Stimulated activated CD4-positive, alpha-beta T cell treated with anti-CD3 and anti-CD28 coated beads, Interleukin-2, amount 100 ng/mL, for 24 hours (primary cell): ENCODE measurements at places on chromosomes 16 and 17.

- no peak for DNase-seq
These were observed 8.5 kb downstream of the ZC3H18 start for GRCh38 chr16:88578446-88579313.

DNA sequence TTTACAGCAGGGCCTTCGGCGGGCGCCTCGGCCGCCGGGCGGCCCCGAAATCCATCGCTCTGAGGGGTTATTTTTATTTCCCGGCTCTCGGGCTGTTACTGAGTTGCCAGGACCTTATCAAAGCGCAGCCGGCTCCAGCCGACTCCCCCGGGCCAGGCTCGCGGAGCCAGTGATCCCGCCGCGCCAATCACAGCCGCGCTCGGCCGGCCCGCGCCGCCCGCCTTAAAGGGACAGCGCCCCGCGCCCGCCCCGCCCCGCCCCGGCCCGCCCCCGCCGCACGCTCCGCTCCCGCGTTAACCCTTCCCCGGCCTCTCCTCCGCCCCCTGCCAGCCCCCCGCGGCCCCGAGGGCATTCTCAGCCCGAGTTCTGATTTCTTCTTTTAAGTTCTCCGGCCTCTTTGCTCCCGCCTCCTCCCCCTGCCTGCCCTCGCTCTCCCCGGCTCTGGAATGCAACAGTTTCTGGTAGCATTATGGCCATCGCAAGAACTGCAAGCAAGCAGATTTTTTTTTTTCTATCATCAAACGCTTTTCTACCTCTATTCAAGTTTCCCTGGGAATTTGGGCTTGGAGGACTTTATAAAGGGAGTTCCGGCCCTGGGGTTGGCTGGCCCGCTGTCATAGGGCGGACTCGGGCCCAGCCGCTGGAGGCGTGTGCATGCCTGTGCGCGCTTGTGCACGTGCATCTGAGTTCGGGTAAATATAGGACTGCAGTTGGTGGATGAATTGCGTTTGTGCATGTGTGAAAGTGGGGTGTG is at the start of gene AXIN2:
TSS of gene AXIN2 (minus strand) at position 197 of the 754 bp plus-strand sequence. CDS start 3,028 bp downstream, outside the sequence.
- peak; percentile 87 for DNase-seq

DNA sequence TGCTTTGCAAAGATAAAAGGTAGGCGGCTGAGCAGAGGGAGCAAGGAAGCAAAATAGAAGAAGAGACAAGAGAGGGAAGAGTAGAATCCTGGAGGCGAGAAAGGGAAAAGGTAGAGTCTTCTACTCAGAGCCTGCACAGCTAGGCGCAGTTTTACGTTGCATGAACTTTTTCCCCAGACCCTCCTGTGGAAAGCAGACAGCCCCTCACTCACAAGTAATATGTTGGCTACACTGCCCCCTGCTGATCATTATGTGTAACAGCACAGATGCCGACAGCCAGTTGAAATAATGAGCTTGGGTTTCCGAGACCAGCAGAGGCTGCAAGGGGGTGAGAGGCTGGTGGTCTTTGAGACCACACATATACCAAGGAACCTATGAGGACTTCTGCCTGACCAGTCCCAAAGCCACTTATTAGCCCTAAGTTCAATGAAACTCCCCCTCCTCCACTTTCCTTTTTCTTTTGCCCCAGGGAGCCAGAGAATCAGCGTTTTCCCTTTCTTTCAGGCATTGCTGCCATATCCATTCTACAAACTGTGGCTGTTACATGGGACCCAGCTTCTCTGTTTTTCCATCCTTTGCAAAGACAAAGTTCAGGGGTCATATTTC is 22.5 kb upstream of the CMTR2 start:
- peak; percentile 17 for DNase-seq

- DNase-seq = no peak
These were observed 93.6 kb upstream of the DYNLRB2 start for GRCh38 chr16:80447241-80447640.

GRCh38 chr16:88298833-88299745 is 83.7 kb upstream of the ZNF469 start:
- no peak for DNase-seq

DNA sequence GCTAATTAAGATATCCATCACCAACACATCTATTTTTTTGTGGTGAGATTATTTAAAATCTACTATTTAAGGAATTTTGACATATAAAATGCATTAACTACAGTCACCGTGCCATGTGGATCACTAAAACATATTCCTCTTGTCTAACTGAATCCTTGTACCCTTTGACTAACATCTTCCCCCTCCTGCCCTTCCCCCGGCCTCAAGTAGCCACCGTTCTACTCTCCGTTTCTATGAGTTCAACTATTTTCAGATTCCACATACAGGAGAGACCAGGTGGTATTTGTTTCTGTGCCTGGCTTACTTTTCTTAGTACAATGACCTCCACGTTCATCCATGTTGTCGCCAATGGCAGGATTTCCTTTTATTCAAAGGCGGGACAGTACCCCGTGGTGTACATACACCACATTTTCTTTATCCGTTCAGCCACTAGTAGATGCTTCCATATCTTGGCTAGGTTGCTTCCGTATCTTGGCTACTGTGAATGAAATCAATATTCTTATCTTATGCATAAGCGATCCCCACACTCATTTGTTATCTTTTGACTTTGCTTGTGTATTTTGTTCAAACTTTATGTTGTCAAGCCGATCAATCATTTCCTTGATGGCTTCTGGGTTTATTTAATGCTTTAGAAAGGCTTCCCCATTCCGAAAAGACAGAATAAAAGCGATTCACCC is 134.7 kb downstream of the KCNJ12 start:
- no peak for DNase-seq

DNA sequence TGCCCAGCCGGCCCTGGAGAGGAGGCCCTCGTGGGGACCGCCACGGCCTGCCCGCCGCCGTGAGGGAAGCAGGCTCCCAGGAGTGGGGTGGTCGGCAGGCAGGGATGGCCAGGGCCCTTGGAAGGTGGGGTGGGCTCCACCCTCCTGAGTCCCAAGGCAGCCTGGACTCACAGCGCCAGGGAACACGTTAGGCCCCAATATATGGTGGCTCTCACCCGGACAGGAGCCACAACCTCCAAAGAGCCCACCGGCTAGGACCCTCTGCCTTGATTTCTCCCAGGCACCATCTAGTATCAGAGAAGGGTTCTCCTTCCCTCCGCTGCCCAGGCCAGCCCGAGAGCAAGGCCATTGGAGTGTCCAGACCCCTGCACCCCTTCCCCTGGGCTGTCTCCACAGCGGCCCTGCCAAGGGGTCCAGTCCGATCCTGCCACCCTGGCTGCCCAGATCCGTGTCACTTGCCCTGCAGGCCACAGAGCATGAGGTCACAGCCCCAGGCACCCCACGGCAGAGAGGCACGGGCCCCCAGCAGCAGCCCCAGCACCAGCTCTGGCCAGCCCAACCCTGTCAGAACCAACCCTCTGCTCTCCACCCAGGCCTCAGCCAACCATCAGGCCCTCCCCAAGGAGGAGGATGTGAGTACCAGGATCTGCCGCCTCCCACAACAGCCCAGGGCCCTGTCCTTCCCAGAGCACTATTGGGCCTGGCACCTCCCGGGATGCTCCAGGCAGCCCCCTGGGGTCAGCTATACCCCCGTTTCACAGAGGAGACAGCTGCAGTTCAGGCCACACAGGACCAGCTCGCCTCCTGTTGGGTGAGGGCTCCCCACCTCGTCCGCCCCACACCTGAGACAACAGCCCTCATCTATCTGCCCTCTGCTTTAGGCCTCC is 1.1 kb upstream of the AXIN1 start:
- no peak for DNase-seq

- no peak for DNase-seq
These were observed 27.3 kb downstream of the TTYH2 start for GRCh38 chr17:74240618-74241205.

GRCh38 chr17:61809816-61810392 is 53.4 kb downstream of the BRIP1 start:
- DNase-seq = no peak

DNA sequence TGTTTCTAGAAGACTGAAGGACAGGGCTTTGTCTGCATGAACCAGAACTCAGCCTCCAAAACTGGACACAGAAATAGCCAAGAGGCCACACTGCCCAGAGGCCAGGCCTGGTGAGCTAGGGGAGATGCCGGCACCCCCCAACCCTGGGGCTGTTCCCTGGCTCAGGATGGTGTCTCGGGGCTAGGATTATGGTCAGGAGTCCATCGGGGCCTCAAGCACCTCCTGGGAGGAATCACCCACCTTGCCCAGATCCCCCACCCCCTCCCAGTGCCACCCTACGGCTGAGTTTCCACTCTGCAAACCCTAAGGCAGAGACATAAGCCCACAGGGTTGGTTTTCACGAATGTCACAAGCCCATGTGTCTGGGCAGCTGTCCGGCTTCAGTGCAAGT is 37.2 kb downstream of the SLC7A5 start:
- no peak for DNase-seq

DNA sequence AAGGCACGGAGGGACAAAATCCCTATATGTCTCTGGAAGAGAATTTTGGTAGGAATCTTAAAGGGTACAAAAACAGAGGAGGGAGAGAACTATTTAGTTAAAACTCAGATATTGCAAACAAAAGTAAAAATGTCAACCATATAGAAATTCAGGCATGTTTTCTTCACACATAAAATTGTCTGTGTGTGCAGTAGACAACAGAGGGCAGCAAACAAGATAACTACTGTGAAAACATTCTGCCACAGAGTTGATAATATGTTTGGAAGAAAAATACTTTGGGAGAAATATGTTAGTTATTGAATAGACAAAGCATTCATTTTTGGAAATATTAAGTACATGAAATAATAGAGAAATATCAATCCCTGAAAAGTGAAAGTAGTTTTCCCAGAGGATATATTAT is 56.2 kb downstream of the SNX11 start:
- DNase-seq = no peak

DNA sequence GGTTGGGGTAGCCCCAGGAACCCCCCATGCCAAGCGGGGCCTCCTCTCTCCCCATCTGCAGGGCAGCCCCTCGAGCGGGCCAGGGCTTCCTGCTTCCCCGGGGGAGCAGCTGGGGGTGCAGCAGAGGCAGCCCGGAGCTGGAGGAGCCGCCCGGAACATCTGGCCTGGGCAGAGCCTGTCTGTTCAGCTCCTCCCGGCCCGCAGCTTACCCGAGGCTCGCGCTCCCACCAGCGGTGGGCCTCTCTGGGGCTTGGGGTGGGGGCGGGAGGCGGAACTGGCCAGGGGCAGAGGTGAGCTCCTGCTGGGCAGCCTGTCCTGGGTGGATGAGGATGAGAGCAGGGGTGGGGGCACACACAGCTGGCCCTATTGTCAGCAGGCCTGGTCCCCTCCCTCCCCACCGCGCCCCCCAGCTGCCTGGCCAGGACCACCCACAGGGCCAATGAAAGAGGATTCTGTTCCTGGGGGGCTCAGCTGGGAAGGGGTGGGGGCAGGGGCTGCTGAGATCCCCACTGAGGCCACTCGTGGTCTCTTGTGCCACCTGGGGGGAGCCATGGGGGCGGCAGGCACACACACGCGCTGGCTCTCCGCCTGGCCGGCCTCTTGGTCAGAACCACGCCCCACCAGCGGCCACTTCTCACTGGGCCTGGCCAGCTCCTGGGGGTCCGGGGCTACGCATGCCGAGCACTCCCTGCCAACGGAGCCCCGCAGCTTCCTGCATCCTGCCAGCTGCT is 34.7 kb downstream of the BAHCC1 start:
- DNase-seq = no peak

- DNase-seq = no peak
These were observed 45.0 kb upstream of the CRISPLD2 start for GRCh38 chr16:84774810-84775209.

GRCh38 chr17:72369366-72369765 is 248.5 kb downstream of the SOX9 start:
- no peak for DNase-seq
